ENCODE measurements at places on chromosomes 3 and 15.

DNA sequence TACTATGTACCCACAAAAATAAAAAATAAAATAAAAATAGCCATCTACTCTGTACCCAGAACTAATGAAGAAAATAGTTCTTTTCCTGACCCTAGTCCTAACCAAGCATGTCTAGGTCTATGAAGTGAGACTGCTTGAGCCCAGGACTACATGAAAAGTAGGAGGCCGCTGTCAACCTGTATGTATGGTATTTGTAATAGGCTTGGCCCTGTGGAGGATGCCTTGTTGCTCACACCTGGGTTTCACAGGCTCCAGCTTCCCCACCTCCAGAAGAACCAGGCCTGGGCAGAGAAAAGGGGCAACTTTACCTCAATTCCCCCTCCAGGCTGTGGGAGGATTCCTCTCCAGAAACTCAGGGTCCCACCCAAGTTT lies 6.8 kb upstream of the PKM start:
- no peak for DNase-seq

GRCh38 chr15:38176155-38176554 lies 76.5 kb upstream of the SPRED1 start:
- DNase-seq, result no peak

GRCh38 chr3:126342991-126343648 lies 14.1 kb downstream of the KLF15 start:
- no peak for DNase-seq

DNA sequence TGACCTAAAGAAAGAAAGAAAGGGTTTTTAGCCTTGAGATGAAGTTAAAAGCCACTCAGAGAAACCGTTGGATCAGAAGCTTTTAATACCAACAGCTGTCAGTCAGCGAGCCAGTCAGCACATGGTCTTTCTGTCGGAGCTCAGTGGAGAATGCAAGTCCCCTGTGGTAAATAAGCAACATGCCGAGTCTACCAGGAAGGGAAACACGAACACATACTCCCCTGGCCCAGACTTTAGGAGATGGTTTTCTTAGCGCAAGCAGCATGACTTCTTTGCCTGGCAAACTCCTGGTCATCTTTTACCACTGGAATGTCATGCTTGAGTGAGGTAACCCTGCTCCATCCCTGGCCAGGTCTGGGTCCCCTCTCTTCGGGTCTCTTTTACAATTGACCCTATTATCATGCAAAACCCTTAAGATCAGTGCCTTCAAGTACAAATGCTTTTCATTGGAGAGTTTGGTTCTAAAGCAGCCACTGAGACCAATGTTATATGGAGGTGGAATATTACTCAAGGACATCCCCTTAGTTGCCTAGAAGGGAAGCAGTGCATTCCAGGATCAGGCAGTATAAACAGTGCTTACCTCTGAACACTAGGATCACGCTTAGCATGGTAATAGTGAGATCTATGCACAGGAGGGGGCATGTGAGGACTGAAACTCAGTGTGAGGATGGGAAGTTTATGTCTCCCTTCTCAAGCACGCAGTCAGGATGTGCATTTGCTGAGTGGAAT lies 28.2 kb downstream of the SLCO3A1 start:
- DNase-seq, result no peak

GRCh38 chr15:27422997-27423396 lies 452.0 kb downstream of the GABRG3 start:
- no peak for DNase-seq

DNA sequence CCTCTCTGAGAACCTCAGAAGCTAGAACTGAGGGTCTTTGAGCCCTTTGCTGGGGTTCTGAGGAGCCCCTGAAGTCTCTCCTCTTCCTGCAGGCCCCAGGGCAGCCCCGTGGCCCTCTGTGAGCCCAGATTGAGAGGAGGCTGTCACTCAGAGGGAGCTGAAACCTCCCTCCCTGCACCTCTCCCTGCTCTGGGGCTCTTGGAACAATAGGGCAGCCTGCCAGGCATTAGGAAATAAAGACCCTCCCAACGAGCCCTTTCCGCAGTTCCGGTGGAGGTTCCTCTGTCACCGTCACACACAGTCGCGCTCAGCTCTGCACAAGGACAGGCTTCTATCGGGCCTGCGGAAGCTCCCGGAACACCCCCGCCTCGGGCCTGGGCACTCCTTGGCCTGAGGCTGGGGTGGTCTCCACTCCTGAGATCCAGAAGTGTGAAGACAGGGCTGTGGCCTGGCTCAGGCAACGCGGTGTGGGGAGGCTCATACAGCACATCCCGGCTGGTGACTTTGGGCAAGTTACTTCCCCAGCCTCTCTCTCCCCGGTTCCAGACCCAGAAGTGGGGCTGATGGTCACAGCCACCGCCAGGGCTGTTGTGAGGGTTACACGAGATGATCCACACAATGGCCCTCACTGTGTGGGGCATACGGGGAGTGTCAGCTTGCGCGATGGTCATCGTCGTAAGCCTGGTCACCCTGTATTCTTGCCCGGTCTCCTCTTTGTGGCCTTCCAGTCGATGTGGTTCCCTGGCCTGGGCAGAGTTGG lies 17.7 kb downstream of the MELTF start:
- no peak for DNase-seq

DNA sequence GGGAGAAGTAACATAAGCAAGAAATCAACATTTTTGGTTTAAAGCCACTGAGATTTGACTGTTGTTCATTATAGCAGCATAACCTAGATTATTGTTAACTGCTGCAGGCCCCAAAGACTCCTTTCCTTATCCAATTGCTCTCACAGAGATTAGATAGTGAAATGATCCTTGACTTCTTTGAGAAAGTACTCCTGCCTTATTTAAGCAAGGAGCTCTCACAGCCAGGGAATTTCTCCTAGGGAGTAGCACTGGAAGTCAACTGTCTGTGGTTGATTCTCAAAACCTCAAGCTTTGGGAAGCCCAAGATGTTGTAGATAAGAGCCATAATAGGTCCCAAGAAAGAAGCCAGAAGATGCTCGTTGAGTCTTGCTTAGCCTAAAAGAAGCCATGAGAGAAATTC lies 151.8 kb upstream of the TSC22D2 start:
- no peak for DNase-seq

- DNase-seq, result peak; percentile 28
These were observed 3.2 kb downstream of the GPR171 start for GRCh38 chr3:151199554-151200438.

- DNase-seq, result no peak
These were observed 103.2 kb downstream of the C3orf70 start for GRCh38 chr3:185049710-185050109.

GRCh38 chr15:40043927-40044716 lies 5.1 kb upstream of the SRP14 start:
- no peak for DNase-seq

- no peak for DNase-seq
These were observed 11.1 kb upstream of the KIF7 start for GRCh38 chr15:89666184-89666857.

DNA sequence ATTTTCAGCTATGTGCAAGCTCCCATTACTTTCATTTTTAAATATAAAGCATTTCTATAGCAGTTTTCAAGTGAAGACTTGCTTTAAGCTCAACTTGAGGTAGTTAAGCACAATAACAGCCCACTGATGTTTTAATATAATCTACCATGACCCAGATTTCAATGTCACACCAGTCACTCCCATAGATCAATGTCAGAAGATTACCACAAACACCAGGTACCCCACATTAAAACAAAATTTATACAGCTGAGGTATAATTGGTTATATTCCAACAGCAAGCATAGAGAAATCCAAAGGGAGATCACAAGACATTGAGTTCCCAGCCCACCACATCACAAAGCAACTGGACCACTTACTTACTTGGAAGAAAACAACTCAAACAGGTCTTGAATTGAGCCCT lies 22.8 kb downstream of the GTPBP8 start:
- DNase-seq, result no peak

DNA sequence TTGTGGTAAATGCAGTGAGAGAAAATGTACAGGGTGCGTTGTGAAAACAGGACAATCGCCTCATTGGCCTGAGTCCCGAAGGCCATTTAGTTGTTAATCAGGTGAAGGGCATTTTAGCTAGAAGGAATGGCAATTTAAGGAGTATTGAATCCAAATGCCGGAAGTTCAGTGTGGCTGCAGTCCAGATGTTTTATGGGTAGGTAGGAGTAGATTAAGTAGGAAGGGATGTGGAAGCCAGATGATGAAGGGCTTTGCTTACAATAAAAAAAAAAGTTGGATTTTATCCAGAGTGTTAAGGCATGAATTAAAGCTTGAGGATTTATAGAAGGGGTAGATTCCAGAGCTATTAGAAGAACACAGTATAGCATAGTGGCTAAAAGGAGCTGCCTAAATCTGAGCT lies 572.7 kb downstream of the NLGN1 start:
- DNase-seq, result no peak

- DNase-seq, result no peak
These were observed 277.5 kb upstream of the CDIN1 start for GRCh38 chr15:36301947-36302346.

GRCh38 chr3:28877912-28878311 lies 403.0 kb upstream of the RBMS3 start:
- DNase-seq, result no peak

GRCh38 chr15:76340803-76341365 lies 4.3 kb downstream of the ISL2 start:
- DNase-seq, result no peak

GRCh38 chr15:48733615-48734014 lies 77.3 kb downstream of the CEP152 start:
- DNase-seq, result no peak

- no peak for DNase-seq
These were observed 254.2 kb upstream of the SLCO3A1 start for GRCh38 chr15:91599261-91599660.

DNA sequence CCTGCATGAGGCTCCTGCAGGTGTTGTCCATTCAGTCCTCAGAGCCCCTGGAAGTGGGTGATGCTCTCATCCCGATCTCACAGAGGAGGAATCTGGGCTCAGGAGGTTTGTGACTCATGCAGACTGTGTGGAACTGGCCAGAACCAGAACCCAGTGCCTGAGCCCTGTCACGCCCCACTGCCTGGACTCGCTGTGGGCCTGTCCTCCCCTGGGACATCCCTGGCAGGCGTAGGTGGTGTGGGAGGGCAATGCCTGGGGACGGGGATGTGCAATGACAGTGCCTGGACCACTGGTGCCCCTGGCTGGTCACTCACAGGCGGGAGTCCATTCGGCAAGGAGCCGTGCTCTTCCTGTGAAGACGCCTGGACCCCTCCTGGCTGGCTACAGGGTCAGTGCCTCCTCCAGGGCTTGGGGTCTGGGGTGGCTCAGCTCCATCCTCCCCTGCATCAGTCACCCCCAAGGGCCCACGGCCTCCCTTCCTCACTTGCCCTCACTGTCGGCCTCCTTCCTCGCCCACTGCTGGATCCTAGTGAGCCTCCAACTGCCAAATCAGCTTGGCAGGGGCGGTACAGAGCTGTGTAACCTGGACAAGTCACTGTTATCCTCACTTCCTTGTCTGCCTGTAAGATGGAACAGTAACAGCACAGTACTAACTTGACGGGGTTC lies 14.9 kb downstream of the PSTPIP1 start:
- DNase-seq, result no peak

- DNase-seq, result no peak
These were observed 41.8 kb downstream of the GOLGB1 start for GRCh38 chr3:121707531-121708273.

DNA sequence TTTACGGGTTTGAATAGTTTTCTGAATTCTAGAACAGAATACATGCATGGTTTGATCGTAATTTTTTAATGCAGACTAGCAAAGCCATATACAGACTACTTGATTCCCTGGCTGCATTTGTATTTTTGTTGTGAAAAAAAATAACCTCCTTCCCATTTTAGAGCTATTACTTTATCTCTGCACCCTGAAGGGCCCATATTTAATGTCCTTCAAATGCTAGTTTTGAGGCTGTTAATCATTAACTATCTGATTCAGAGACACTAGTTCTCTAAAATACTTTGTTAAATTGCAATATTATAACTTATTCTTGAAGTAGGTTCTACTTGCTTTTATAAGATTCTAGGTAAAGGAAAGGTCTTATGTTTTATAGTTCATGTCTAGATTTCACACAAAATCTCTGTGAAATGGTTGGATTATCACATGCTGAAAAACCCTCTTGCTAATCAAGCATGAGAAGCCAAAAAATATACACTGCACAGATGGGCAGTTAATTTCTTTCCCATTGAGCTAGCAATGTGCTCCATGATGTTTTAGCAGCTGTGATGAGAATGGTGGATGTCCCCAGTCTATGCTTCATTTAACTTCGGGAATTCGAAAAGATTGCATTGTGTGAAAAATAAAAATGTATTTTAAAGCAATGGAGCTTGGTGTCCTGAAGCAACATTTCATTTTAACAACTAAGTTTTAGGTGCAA lies 634.0 kb upstream of the BCHE start:
- no peak for DNase-seq

DNA sequence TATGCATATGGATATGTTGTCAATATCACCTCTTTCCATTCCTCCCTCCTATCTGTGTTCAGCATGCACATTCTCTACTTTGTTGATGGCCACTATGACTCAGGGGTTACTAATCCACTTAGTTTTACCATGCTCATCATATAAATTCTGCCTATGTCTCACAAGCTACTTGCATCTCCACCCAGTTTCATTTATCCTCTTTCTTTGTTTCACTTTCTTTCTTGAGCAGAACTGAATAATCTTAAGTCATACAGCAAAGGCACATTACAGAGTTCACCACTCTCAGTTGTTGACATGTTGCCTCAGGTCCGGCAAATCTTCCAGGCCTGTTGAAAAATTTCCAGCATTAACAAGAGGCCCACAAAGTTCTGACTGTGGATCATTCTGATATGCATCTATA lies 71.5 kb downstream of the SSR3 start:
- peak; percentile 84 for DNase-seq

GRCh38 chr15:69323893-69324430 lies 25.2 kb downstream of the PAQR5 start:
- DNase-seq, result no peak

GRCh38 chr3:53496984-53497383 lies 2.6 kb downstream of the CACNA1D start:
- peak; percentile 27 for DNase-seq

DNA sequence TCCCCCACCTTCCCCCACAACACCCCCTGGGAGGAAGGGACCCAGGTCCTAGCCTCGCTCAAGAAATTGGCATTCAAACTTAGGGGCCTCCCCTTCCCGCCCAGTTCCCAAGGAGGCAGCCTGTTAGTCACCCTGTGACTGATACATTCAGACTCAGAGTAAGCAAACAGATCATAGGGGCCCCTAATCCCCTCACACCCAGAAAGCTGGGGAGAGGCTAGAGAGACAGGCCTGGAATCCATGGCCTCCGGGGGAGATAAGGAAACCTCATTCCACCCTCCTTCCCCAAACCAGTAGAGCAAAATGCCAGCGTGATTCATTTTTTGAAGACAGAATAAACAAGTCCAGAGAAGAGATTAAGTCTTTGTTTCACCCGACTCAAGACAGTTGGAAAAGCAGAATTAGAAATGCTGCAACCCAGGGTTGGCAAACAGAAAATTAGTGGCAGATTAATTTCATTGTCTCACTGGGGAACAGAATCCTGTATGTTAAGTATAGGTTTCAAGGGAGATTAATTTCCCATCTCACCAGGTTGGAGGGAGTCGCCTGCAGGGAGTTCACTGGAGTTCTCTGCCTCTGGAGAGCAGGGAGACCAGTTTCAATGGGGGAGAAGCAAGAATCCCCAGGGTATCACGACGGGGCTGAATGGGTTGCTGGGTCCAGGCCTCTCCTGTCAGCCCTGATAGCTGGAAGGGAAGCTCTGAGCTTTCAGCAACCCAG lies 268.3 kb downstream of the UACA start:
- peak; percentile 73 for DNase-seq

GRCh38 chr3:14200841-14201240 lies 22.2 kb downstream of the LSM3 start:
- no peak for DNase-seq

GRCh38 chr3:61358364-61358763 lies 107.1 kb upstream of the FHIT start:
- DNase-seq, result peak; percentile 93

- DNase-seq, result no peak
These were observed 263.5 kb downstream of the NFKBIZ start for GRCh38 chr3:102112704-102113230.

- DNase-seq, result no peak
These were observed 224.8 kb upstream of the HES1 start for GRCh38 chr3:193910886-193911738.

Measured in MV-4-11 (cell line).